Bronchus fibroblast of lung (primary cell): ENCODE measurements at places on chromosomes 6 and 20. TPM values are rescaled to one million over a fixed set of nuclear protein-coding genes. Genes with fewer than 3 reads are reported as not detected.

Gene NUP43
- total RNA-seq, result 33.5 and 33.7 TPM in 2 replicates

Gene CPNE5
- not detected in 2 replicates for total RNA-seq

Gene PTCRA
- not detected in 2 replicates for total RNA-seq

Gene GNAS
- 370 and 406 TPM in 2 replicates for total RNA-seq

Gene TBC1D22B
- 6.4 and 7.7 TPM in 2 replicates for total RNA-seq

Gene ALDH8A1
- total RNA-seq, result 0.15 and 0.17 TPM in 2 replicates

Gene SUMO4
- 0.67 TPM in 1 of 2 replicates, not detected in the other for total RNA-seq

Gene PNPLA1
- total RNA-seq, result not detected in 2 replicates

Gene RGS17
- 7.0 and 8.2 TPM in 2 replicates for total RNA-seq

Gene RBM39
- 104 and 138 TPM in 2 replicates for total RNA-seq

Gene CUL9
- 17.4 and 22.9 TPM in 2 replicates for total RNA-seq

Gene SAPCD1
- total RNA-seq, result 3.2 and 5.8 TPM in 2 replicates

Gene ZSCAN16
- 1.7 and 1.8 TPM in 2 replicates for total RNA-seq

Gene TMEM170B
- total RNA-seq, result 0.15 and 0.50 TPM in 2 replicates

Gene DLK2
- 1.0 and 1.5 TPM in 2 replicates for total RNA-seq

Gene CST5
- total RNA-seq, result not detected in 2 replicates

Gene FAM217A
- total RNA-seq, result not detected in 2 replicates

Gene ARMH2
- not detected in 2 replicates for total RNA-seq

Gene KLC4
- total RNA-seq, result 7.6 and 8.3 TPM in 2 replicates

Gene RBM24
- 1.8 and 3.1 TPM in 2 replicates for total RNA-seq

Gene RAB32
- 117 and 121 TPM in 2 replicates for total RNA-seq

Gene FILIP1
- 0.34 and 0.59 TPM in 2 replicates for total RNA-seq

Gene HTR1E
- total RNA-seq, result not detected in 2 replicates

Gene GPX5
- not detected in 2 replicates for total RNA-seq

Gene OGFR
- total RNA-seq, result 37.8 and 38.9 TPM in 2 replicates

Gene TTK
- total RNA-seq, result 37.8 and 43.0 TPM in 2 replicates

Gene MAFB
- total RNA-seq, result 0.74 and 1.0 TPM in 2 replicates

Gene ZNF334
- 1.7 and 1.8 TPM in 2 replicates for total RNA-seq

Gene DSP
- total RNA-seq, result 0.17 and 0.45 TPM in 2 replicates

Gene C6orf58
- not detected in 2 replicates for total RNA-seq

Gene ASIP
- not detected in 2 replicates for total RNA-seq

Gene EMILIN3
- 0.30 and 0.34 TPM in 2 replicates for total RNA-seq

Gene ZNF322
- 8.8 and 8.9 TPM in 2 replicates for total RNA-seq

Gene CDH4
- 10.8 and 11.6 TPM in 2 replicates for total RNA-seq

Gene POPDC3
- 5.5 and 7.7 TPM in 2 replicates for total RNA-seq

Gene SRPK1
- 70.2 and 82.2 TPM in 2 replicates for total RNA-seq
